ENCODE measurements at places on chromosomes 6 and 20. TPM values are rescaled to one million over a fixed set of nuclear protein-coding genes. Genes with fewer than 3 reads are reported as not detected.
A peak's percentile ranks its signal among the peaks of the same experiment; 100 is the strongest.

The SLC17A1 gene
- not detected for total RNA-seq

The BMP5 gene
- 8.3 TPM for total RNA-seq

The ACTL10 gene
- 1.2 TPM for total RNA-seq

The PPP1R14C gene
- total RNA-seq, result not detected

The OPRL1 gene
- total RNA-seq, result not detected

- no peak for DNase-seq
Observed at GRCh38 chr6:27139756-27140579, 107.5 kb upstream of the PRSS16 start.

DNA sequence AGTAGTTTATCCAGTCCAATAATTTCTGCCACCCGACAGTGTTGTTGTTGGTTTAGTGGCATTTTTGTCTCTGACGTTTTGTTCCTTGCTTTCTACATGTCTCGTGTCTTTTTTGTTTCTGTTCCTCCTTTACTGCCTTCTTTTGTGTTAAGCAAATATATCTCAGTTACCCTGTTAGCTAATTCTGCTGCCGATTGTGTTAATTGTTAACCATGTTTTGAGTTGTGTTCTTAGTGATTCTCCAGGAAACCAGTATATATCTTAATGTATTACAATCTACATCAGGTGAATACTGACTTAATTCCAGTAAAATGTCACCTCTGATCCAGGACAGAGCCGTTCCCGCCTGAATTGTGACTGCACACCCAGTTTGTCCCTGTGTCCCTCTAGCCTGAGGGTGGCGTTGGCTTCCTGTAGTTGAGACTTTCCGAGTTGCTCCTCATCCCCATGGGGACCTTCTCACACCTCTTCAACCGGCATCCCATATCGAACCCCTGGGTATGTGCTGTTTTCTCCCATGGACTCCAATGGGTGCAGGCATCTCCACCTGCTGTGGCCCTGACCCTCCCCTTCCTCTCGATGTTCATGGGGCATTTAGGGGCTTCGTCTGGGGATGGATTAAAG lies 35.8 kb upstream of the BHLHE23 start:
- no peak for DNase-seq

DNA sequence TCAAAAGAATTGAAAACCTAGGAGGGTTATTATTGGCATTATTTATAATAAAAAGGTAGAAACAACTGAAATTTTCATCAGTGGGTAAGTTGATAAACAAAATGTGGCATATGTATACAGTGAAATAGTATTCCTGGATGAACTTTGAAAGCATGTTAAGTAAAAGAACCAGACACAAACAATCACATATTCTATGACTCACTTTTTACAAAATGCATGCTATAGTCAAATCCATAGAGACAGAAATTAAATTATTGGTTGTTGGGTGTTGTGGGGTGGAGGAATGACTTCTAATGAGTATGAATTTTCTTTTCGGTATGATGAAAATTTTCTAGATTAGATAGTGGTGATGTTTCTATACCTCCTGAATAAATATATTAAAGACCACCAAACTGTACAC lies 94.6 kb downstream of the LRRC1 start:
- DNase-seq, result no peak

GRCh38 chr6:132736239-132736638 lies 21.5 kb downstream of the VNN2 start:
- DNase-seq, result peak; percentile 38

- peak; percentile 51 for DNase-seq
Observed at GRCh38 chr20:36574366-36575135, 1.2 kb downstream of the TGIF2 start.

GRCh38 chr20:3406481-3407039 lies 909 bp downstream of the DNAAF9 start:
- DNase-seq, result peak; percentile 72
